ENCODE measurements at places on chromosomes 13 and 19. TPM values are rescaled to one million over a fixed set of nuclear protein-coding genes. Genes with fewer than 3 reads are reported as not detected.

DNA sequence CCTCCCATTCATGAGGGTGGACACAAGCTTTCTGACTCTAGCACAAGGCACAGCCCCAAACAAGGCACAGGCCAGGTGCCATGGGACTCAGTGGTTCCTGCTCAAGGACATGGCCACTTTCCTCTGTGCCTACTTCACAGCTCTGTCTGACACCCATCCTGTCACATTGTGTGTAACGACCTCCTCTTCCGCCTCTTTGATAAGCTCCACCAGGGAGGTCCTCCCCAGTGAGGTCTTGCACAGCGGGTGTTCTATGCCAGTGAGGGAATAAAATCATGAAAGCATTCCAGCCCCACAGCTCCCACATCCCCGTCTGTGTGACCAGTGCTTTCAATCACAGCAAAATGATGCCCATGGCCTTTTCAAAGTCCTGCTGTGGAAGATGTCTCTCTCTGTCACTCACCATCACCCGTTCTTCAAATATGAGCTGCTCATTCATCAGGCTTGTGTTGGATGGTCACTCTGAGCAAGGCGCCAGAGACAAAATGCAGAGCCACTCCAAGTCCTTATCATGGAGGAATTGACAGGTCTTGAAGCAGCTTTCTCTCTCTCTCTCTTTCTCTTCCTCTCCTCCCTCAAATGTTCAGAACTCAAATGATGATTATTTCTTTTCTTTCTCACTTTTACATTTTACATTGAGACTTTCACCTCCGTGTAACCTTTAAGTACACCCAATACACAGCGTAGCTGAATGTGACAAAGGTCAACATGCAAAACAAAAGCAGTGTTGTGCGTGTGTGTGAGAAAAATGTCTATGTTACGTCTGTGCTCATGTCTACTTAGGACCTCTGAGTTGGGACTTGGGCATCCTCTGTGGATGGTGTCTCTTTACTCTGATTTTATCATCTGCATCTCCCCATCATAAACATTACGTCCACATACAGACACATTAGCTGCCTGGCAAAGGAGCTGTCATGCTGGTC lies 8.0 kb upstream of the SPATA13 start:
- no peak for DNase-seq

Gene ZNF383
- 10.1 TPM for polyA plus RNA-seq

Gene WDR88
- 1.0 TPM for polyA plus RNA-seq

Gene CGB3
- polyA plus RNA-seq: not detected
